ENCODE measurements at places on chromosomes 12 and 14.

- H3K4me3 ChIP-seq, result no peak overlapping the region
- peaks cover 14% of the 10 kb centered on the region for H3K4me1 ChIP-seq
- no peaks in the 10 kb centered on the region for H3K36me3 ChIP-seq
- no peak for DNase-seq
Observed at GRCh38 chr12:124769163-124769530, 94.5 kb downstream of the SCARB1 start.

DNA sequence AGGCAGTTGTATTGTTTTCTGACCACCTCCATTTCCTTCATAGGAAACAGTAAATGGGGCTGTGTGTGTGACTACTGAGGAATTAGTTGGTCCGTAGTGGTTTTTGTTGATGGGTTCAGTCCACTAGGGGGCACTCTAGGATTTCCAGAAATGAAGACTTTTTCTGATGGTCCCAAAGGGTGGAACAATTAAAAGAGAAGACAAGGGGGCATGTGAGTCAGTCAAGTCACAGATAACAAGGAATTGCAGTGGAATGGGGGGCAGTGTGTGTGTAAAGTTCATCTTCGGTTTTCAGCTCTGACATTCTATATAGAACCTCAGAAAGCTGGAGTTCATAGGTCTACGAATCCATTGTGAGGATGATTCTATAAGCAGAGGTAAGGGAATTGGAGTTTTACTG is 186.6 kb upstream of the OR4E1 start:
- H3K4me3 ChIP-seq, result no peak overlapping the region
- H3K27ac ChIP-seq, result no peak overlapping the region
- no peaks in the 10 kb centered on the region for H3K27me3 ChIP-seq
- no peaks in the 10 kb centered on the region for H3K36me3 ChIP-seq
- peak; percentile 30 for DNase-seq

DNA sequence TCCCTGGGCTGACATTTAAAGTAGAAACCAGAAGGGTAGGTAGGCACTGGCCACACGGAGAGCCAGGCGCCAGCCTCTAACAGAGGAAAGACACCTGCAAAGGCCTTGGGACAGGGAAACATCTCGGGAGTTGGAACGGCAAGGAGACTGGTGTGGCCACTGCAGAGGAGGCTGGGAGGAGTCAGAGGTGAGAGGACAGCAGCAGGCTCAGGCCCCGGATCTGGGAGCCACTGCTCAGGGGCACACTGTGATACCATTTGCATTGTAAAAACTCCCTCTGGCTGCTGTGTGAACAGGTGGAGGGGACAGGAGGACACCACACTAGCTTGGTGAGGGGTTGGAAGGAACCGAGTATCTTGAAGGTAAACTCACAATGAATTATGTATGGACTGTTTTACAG is 2.7 kb downstream of the ANHX start:
- no peaks in the 10 kb centered on the region for H3K36me3 ChIP-seq
- DNase-seq, result no peak
- H3K27ac ChIP-seq, result no peak overlapping the region
- no peak overlapping the region for H3K4me3 ChIP-seq
- no peaks in the 10 kb centered on the region for H3K27me3 ChIP-seq
- no peaks in the 10 kb centered on the region for H3K4me1 ChIP-seq

DNA sequence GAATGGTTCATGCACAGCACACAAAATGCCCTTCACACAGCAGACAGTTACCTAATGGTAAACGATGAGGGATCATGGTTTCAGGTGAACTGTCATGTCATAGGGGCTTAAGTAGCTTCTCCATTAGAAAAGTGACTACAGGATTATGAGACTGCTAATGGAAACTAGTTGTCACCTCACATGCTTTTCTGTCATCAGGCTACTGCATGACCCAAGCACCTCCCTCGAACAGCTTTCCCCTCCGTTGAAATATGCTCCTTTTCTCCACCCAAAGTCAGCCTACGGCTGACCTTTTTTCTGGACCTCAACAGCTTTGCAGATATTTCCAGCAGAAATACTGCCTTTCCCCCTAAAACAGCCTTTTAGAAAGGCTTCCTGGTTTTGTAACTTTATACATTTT is 467.3 kb downstream of the EGLN3 start:
- H3K4me3 ChIP-seq, result no peak overlapping the region
- peaks cover 22% of the 10 kb centered on the region for H3K4me1 ChIP-seq
- no peaks in the 10 kb centered on the region for H3K36me3 ChIP-seq
- no peak for DNase-seq
- no peak overlapping the region for H3K27ac ChIP-seq
- no peaks in the 10 kb centered on the region for H3K27me3 ChIP-seq

DNA sequence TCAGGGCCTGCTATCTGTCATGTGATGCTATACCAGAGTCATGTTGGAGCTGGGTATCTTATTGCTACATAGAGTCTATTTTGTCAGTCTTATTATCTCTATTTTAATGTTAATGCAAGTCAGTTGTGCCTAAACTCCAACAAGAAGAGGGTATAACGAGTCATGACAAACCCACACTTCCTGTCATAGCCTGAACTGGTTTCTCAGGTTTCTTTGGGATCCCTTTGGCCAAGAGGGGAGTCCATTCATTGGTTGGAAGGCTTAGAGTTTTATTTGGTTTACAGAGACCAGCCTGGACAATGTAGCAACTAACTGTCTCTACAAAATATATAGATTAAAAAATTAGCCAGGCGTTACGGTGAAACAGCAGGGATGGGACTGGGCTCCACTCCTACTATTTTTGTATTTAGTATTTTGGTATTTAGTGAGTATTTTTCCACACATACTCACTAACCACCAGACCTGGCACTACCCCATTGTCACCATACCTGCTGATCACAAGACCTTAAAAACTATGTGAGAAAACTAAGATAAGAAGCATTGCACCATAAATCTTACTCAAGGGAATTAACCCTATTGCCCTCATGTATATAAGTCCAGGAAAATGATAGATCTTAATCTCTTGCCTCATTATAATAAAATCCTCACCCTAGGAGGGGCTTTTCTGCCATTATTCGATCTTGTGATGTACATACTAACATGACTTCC is 387.5 kb downstream of the IPO8 start:
- H3K27me3 ChIP-seq, result no peaks in the 10 kb centered on the region
- H3K4me3 ChIP-seq, result no peak overlapping the region
- H3K27ac ChIP-seq, result no peak overlapping the region
- no peaks in the 10 kb centered on the region for H3K4me1 ChIP-seq

DNA sequence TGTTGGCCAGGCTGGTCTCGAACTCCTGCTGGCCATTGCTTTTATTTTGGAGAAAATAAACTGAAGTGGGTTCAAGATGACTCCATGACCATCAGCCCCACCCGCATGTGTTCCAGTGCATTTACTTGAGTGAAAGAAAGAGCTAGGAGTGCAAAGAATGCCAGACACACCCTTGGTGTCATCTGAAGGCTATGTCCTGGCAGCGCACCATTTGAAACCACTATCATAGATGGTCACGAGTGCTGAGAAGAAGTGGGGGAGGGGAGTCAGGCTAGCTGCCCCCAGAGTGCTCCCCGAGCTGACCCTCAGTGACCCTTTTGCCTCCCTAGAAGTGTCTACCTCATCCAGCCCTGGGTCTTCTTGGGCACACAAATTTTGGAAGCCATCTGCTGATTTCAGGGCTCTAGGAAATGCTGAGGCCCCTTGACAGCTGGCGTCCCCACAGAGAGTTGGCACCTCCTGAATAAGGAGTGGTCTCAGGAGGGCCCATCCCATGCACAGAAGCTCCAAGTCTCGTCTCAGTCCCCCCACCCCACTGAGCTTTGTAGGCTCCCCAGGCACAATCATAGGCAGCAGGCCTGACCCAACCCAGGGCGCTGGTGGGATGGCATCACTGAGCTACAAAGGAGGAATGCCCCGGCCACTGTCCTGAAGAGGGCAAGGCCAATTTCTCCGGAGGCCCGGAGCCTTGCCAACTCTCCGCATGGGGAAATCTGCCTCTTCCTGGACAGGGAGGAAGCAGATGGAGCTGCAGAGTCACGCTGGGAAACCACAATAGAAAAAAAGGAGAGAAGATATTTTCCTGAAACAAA is 28.0 kb downstream of the PXN start:
- no peaks in the 10 kb centered on the region for H3K36me3 ChIP-seq
- no peaks in the 10 kb centered on the region for H3K27me3 ChIP-seq
- no peak overlapping the region for H3K27ac ChIP-seq
- no peak overlapping the region for H3K4me3 ChIP-seq
- H3K4me1 ChIP-seq, result peaks cover 64% of the 10 kb centered on the region
- peak; percentile 89 for DNase-seq

- no peak for DNase-seq
- no peak overlapping the region for H3K4me3 ChIP-seq
- H3K4me1 ChIP-seq, result no peaks in the 10 kb centered on the region
- no peaks in the 10 kb centered on the region for H3K27me3 ChIP-seq
- H3K36me3 ChIP-seq, result no peaks in the 10 kb centered on the region
- no peak overlapping the region for H3K27ac ChIP-seq
Observed at GRCh38 chr12:112466835-112467234, 48.1 kb downstream of the PTPN11 start.

- no peaks in the 10 kb centered on the region for H3K4me1 ChIP-seq
- no peaks in the 10 kb centered on the region for H3K36me3 ChIP-seq
- H3K27ac ChIP-seq, result no peak overlapping the region
Observed at GRCh38 chr12:4012073-4012472, 138.9 kb upstream of the PARP11 start.

- peak; percentile 96 for DNase-seq
- no peaks in the 10 kb centered on the region for H3K36me3 ChIP-seq
- no peaks in the 10 kb centered on the region for H3K27me3 ChIP-seq
- no peak overlapping the region for H3K27ac ChIP-seq
- H3K4me1 ChIP-seq, result no peaks in the 10 kb centered on the region
- H3K4me3 ChIP-seq, result no peak overlapping the region
Observed at GRCh38 chr12:115341442-115341841, 657.5 kb upstream of the TBX3 start.

DNA sequence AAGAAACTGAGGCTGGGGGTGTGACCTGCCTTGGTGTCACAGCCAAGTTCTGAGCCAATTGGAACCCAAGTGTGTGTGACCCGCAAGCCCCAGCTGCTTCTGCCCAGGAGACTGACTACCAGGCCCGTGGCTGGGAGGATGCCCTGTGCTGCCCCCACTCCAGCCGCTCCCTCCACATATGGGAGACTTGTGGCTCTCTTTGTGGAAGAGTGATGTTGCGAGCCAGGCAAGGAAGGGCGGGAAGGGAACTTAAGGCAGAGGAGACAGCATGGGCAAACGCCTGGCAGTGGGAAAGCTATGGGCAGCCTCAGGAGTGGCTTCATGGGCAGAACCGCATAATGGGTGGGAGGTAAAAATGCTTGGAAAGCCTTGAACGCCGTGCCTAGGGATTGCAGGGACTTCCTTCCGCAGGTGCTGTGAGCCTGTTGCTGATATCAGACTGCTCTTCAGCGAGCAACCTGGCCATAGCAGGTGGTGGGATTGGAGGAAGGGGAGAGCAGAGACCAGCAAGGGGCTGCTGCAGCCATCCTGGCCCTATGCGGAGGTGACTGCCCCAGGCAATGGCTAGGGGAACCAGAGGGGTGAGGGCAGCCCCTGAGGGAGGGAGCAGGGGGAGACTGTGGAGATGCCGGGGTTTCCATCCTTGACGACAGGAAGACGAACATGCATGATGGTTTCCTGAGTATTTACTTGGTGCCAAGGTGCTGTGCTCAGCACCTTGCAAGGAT is 115.7 kb downstream of the LGMN start:
- no peak for DNase-seq
- H3K4me3 ChIP-seq, result no peak overlapping the region
- no peaks in the 10 kb centered on the region for H3K27me3 ChIP-seq
- no peaks in the 10 kb centered on the region for H3K36me3 ChIP-seq

- no peaks in the 10 kb centered on the region for H3K27me3 ChIP-seq
- H3K36me3 ChIP-seq, result no peaks in the 10 kb centered on the region
- DNase-seq, result no peak
- peak overlapping the region; percentile 11 for H3K27ac ChIP-seq
Observed at GRCh38 chr12:109540526-109541412, 32.5 kb downstream of the MMAB start.

DNA sequence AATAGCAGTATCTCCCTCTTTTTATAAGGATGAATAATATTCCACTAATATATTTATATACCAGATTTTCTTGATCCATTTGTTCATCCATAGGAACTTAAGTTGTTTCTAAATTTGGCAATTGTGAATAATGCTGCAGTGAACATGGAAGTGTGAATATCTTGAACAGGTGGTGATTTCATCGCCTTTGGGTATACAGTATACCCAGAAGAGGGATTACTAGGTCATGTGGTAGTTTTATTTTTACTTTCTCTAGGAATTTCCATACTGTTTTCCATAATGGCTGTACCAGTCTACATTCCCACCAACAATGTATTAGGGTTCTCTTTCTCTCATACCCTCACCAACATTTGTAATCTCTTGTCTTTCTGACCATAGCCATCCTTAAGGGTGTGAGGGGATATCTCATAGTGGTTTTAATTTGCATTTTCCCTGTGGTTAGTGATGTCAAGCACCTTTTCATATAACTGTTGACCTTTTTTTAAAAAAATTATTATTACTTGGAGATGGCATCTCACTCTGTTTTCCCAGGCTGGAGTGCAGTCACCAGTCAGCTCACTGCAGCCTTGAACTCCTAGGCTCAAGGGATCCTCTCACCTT is 20.5 kb downstream of the PPHLN1 start:
- no peak overlapping the region for H3K27ac ChIP-seq
- no peak for DNase-seq
- H3K36me3 ChIP-seq, result no peaks in the 10 kb centered on the region

DNA sequence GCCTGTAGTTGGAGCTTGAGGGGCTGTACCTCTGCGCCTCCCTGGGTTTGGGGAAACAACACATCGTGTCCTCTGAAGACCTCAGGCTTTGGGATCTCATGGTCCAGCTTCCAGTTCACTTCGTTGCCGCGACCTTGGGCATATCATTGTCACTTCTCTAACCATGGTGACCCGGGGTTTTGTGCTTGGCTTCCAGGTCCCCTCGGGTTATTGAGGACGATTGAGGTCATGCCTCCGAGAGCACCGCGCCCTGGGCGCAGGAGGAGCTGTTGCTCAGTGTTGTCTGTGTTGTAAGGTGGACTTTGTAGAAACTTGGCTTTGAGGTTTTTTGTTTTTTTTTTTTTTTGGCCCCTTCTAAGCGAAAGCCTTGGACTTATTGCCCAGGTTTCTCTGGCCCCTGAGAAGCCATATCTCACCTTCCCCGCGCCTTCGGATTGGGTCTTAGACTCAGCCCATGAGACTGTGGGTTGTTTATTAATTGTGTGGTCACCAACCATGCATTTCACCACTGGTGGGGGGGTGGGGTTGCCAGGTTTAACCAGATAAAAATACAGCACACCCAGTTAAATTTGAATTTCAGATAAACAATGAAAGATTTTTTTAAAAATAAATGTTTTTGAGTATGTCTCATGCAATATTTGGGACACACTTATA is 2.6 kb downstream of the BCL7A start:
- DNase-seq, result no peak
- no peak overlapping the region for H3K4me3 ChIP-seq
- H3K36me3 ChIP-seq, result no peaks in the 10 kb centered on the region

GRCh38 chr14:67665868-67666267 is 8.6 kb downstream of the VTI1B start:
- H3K4me1 ChIP-seq, result no peaks in the 10 kb centered on the region
- H3K27ac ChIP-seq, result no peak overlapping the region
- H3K27me3 ChIP-seq, result no peaks in the 10 kb centered on the region

GRCh38 chr12:57614948-57615500 is 3.8 kb downstream of the ARHGEF25 start:
- no peaks in the 10 kb centered on the region for H3K36me3 ChIP-seq
- H3K4me1 ChIP-seq, result peaks cover 4% of the 10 kb centered on the region
- H3K27ac ChIP-seq, result no peak overlapping the region
- peaks cover 58% of the 10 kb centered on the region for H3K27me3 ChIP-seq
- H3K4me3 ChIP-seq, result no peak overlapping the region

Data from cardiac muscle cell (in vitro differentiated cells and primary cell).